ENCODE measurements at places on chromosomes 5 and 9.

DNA sequence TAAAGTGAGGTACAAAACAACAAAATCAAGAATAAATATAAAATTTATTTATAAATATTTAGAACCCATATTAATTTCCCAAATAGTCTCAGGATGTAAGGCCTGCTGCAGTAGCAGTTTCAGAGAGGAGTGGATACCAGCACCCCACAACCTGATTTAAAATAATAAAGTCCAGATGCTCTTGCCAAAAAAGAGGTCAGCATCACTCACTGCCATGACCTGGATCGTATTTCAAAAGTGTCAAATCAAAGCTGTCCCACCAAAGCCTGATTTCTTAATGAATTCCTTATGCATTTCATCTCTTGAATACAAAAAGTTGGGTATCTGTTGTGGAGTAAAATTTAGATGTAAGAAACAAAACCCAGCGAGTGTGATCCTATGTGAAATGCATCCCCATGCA, 58.0 kb upstream of the ROR2 start:
- no peak for DNase-seq

- no peak for DNase-seq
Measured at GRCh38 chr5:43730832-43731342, 127.9 kb downstream of the NNT start.

DNA sequence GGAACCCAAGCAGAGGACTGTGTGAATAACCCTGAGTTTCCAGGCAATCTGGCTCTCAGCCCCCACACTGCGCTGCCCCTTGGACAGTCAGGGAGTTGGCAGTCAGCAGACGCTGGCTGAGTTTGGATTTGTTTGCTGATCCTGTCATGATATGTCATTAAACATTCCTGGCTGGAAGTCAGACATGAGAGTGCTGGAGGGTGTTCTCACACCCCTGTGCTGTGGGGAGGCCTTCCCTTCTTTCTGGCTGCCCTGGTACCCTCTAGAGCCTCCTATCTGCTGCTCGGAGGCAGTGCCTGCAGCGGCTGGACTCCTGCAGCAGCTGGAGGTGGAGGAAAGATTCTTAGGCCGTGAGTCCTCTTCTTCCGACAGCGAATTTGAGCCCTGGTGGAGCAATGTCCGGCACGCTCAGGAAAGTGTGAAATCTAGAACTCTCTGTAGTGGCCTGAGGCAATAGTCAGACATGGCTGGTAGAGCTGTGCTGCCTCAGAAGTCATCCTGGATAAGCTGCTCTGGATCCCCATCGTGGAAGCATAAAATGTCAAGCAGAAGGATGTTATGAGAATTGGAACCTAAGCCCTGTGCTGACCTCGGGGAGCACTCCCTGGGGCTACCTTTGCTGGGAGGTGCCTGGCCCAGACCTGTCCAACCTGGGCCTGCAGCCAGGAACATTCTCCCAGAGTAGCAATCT, 72.0 kb downstream of the PDE8B start:
- DNase-seq = no peak

- DNase-seq = no peak
Measured at GRCh38 chr5:34009610-34010009, 1.8 kb upstream of the AMACR start.

GRCh38 chr5:1771149-1772065, 28.2 kb downstream of the MRPL36 start:
- DNase-seq = no peak

All from stimulated activated CD4-positive, alpha-beta T cell treated with anti-CD3 and anti-CD28 coated beads, Interleukin-15, amount 100 ng/mL, for 1 hour (primary cell).